Stimulated activated CD8-positive, alpha-beta memory T cell treated with anti-CD3 and anti-CD28 coated beads, Interleukin-2, amount 100 ng/mL, for 1 hour (primary cell): ENCODE measurements at places on chromosomes 13 and 19.

GRCh38 chr13:52103386-52103785 lies 25.5 kb downstream of the NEK5 start:
- DNase-seq = no peak

DNA sequence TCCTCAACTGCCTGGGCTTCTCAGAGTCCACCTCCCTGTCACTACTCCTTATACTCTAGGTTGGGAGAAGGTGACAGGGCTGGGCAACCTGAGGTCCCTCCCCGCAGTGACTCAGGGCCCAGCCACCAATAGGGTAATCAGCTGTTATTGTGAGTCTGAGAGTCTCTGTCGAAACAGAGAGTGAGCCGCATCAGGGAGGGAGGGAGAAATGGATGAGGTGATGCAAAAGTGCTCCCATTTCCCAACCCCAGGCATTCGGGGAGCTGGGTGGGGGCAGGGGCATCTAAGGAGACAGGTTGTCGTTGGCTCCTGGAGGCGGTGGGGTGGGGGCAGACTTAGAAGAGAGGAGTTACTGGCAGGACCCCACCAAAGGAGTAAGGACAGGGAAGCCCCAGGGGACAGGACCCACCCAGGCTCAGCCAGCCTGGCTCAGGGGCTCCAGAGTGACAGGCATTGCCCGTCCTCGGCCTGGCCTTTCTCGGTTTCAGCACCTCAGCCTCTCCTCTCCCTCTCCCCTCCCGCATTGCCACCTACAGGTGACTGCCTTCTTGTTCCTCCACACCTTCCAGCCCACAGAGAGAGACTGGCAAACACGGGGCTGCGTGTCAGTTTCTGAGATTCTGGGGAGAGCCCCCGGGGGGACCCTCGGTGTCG lies at the start of gene DMKN:
TSS of gene DMKN (minus strand) at position 22 of the 654 bp plus-strand sequence. CDS start 174 bp downstream, outside the sequence.
- no peak for DNase-seq

- no peak for DNase-seq
These were observed 78.6 kb upstream of the TEX29 start for GRCh38 chr13:111241862-111242261.

DNA sequence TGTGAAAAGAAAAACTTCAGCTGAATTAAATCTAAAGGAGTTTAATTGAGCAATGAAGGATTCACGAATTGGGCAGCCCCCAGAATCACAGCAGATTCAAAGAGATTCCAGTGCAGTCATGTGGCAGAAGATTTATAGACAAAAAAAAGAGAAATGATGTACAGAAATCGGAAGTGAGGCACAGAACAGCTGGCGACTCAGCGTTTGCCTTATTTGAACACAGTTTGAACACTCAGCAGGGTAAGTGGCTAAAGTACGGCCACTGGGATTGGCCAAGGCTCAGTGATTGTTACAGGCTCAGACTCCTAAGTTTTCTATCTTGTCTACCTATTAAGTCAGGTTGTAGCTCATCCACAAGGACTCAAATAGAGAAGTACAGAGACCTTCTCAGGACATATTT lies 11.6 kb upstream of the CFAP97D2 start:
- DNase-seq = no peak

DNA sequence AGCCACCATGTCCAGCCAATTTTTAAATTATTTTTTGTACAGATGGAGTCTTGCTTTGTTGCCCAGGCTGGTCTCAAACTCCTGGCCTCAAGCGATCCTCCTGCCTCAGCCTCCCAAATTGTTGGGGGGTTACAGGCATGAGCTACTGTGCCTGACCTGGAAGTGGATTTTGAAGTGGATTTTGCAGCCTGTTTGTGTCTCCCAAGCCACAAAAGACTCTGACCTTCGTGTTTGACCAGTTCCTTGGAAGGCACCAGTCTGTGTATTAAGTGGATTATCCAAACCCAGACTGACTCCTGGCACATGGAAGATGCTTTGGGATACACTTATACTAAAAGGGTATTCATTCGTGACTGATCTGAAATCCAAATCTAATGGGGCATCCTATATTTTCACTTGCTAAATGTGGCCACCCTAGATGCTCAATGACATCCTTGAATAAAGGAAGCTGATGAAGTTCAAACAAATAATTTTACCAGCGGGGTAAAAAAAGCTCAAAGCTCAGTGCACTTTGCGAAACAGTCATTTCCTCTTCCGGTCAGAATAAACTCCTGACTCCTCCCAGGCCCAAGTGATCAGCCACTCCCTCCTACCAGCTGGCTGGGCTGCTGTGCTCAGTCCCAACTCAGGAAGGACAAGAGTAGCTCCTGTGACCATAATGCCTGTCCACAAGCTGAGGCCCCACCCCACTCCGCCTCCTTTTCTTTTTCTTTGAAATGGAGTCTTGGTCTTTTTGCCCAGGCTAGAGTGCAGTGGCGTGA lies 32.6 kb upstream of the GATAD2A start:
- no peak for DNase-seq

GRCh38 chr19:17194608-17195007 lies 20.5 kb upstream of the USE1 start:
- DNase-seq = no peak

GRCh38 chr19:31598730-31599238 lies 249.5 kb upstream of the TSHZ3 start:
- no peak for DNase-seq

DNA sequence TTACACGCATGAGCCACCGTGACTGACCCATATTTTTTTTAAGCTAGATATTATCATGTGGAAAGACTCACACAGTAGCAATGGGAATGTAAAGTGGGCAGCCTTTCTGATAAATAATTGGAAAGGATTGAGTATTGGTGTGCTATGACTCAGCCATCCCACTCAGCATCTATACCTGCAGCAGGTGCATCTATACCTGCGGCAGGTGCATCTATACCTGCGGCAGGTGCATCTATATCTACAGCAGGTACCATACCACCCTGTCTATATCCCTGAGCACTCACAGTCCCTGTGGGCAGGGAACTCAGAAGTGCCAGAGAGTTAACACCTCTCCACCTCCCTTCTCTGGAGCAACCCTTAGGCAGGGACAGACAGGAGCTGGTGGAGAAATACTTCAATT lies 5.2 kb upstream of the LRRC8E start:
- no peak for DNase-seq

GRCh38 chr13:59034198-59034597 lies 1129.5 kb downstream of the DIAPH3 start:
- no peak for DNase-seq

DNA sequence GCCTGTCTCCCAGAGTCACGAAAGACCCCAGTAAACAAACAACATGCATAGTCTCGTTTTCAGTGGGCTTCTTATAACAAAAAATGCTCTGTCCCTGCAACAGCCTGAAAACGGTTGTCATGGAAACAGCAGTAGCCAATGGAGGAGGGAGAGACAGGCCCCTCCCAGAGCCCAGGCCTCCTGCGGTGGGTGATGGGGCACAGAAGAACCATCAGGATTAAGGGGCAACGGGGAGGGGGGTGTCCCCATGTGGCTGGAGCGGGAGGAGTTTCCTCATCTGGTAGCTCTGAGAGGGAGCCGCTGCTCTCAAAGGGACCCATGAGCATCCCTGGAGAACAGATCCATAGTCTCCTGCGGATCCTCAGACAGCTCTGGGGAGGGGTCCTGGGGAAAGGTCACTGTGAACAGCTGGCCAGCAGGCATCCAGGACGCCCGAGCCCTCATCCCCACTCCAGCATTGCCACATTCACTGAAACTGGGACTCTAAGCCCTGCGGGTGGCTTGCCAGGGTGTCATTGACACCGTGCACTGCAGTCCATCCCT lies 37.5 kb upstream of the PNMA8B start:
- DNase-seq = no peak

- DNase-seq = no peak
These were observed 29.1 kb downstream of the PAK4 start for GRCh38 chr19:39154629-39155100.

GRCh38 chr19:47312366-47313006 lies 2.8 kb downstream of the C5AR1 start:
- no peak for DNase-seq

GRCh38 chr13:30026093-30026492 lies 175.7 kb upstream of the UBL3 start:
- no peak for DNase-seq

GRCh38 chr13:48979892-48980291 lies 4.2 kb downstream of the FNDC3A start:
- no peak for DNase-seq

- no peak for DNase-seq
These were observed 6.7 kb downstream of the CD209 start for GRCh38 chr19:7740682-7741054.

DNA sequence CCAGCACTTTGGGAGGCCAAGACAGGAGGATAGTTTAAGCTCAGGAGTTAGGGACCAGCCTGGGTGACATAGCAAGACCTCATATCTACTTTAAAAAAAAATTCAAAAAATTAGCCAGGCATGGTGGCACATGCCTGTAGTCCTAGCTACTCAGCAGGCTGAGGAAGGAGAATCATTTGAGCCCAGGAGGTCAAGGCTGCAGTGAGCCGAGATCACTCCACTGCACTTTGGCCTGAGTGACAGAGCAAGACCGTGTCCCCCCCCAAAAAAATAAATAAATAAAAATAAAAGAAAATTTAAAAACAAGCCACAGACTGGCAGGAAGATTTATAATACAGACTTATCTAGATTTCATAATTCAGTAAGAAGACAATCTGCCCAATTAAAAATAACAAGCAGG lies 14.8 kb downstream of the PSPC1 start:
- no peak for DNase-seq

DNA sequence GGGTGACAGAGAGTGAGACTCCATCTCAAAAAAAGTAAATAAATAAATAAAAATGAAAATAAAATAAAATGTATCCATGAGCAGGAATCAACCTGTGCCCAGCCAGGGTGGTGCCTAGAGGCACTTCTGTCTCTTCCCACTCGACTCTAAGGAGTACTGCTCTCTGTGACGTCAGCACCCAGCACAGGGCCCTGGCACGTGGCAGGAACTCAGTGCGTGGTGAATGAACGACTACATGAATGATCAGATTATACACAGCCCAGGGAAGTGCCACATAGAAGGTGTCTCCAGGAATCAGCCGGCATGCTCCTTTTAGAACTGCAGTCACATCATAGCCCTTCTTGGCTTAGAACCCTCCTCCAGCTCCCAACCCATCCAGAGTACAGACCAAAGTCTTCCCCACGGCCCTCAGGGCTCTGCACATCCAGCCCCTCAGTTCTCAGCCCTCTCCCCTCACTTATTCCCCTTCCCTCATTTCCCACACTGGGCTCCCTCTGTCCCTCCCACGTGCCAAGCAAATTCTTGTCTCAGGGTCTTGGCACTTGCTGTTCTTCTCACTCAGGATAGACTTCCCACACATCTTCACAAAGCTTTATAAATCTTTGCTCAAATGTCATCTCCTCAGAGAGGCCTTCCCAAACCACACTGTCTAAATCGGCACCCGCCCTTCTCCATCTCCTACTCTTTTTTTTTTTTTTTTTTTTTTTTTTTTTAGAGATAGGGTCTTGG lies 4.2 kb downstream of the CLIP3 start:
- no peak for DNase-seq

DNA sequence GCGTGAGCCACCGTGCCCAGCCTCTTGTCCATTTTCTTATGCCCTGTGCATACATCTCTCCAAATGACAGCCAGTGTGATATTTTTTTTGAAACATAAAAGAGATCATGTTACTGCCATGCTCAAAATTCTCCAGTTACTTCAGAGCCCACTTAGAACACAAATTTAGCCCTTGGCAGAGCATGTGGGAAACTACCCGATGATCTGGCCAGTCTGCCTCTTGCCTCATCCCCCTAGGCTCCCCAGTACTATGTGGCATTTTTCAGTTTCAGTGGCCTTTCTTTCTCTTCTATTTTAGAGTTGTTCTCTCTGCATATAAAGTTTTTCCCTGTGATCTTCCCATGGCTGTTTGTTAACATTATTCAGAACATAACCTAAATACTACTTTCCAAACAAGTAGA lies 323.0 kb downstream of the GPC5 start:
- no peak for DNase-seq

- DNase-seq = no peak
These were observed 71.9 kb upstream of the UBL3 start for GRCh38 chr13:29922281-29922821.

GRCh38 chr19:16001481-16002312 lies 52.9 kb downstream of the OR10H4 start:
- DNase-seq = no peak

DNA sequence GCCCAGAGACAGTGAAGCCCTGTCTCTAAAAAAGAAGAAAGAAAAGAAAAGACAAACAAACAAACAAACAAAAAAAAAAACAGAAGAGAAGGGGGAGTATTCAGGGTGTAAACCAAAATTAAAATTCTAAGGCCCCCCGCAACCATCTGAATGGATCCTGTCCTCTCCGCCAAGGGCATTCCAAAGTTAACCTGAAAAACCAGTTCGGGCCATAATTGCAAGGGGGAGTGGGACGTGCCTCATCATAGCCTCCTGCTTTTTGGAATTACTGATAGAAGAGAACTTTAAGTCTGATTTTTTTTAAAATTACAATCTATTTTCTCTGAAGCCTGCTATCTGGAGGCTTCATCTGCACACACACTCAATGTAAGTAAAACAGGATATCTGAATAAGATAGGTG lies 5.7 kb upstream of the IFNL2 start:
- no peak for DNase-seq

GRCh38 chr19:13976446-13976845 lies 24.1 kb downstream of the DCAF15 start:
- no peak for DNase-seq

- no peak for DNase-seq
These were observed 1.3 kb downstream of the NCLN start for GRCh38 chr19:3186891-3187661.

DNA sequence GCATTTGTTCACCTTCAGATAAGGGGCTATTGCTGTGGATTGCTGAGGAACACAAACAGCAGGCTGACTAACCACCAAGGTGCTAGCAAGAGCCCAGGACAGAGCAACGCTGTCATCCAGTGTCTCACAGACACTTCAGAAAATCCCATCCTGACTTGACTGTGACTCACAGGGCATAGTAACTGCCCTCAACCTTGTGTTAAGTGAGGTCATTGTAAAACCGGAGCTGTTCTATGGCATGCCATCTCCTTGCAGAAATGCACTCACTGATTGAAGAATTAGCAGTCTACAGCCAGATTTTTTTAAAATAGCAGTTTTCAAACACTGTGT lies 51.1 kb downstream of the TNFRSF19 start:
- DNase-seq = no peak

- no peak for DNase-seq
These were observed 22.5 kb upstream of the ALOX5AP start for GRCh38 chr13:30712536-30713532.
